ENCODE measurements at places on chromosomes 4 and X. TPM values are rescaled to one million over a fixed set of nuclear protein-coding genes. Genes with fewer than 3 reads are reported as not detected.

DNA sequence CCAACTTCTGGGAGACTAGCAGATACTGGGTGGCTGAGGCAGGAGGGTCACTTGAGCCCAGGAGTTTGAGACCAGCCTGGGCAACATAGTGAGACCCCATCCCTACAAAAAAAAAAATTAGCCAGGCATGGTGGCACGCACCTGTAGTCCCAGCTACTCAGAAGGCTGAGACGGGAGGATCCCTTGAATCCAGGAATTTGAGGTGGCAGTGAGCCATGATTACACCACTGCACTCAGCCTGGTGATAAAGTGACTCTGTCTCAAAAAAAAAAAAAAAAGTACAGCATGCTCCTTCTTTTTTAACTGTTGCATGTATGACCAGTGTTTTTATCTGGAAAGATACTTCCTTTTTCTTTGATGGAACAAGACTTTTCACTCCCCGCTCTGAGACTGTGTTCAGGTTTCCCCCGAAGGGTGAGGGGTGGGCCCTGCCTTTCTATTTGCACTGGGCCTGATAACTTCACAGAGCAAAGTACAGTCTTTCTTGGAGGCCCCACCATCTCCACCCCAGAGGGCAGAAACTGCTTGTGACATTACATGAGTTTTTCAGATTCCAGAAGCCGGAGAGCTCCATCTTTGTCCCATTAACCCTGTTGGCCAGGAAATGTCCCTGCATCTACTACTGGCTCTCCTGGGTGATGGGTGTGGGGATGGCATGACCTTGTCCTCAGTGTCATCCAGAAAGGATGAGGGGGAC lies 35.2 kb downstream of the NYX start:
- DNase-seq = no peak

Gene CD38
- total RNA-seq = 9.0 TPM

DNA sequence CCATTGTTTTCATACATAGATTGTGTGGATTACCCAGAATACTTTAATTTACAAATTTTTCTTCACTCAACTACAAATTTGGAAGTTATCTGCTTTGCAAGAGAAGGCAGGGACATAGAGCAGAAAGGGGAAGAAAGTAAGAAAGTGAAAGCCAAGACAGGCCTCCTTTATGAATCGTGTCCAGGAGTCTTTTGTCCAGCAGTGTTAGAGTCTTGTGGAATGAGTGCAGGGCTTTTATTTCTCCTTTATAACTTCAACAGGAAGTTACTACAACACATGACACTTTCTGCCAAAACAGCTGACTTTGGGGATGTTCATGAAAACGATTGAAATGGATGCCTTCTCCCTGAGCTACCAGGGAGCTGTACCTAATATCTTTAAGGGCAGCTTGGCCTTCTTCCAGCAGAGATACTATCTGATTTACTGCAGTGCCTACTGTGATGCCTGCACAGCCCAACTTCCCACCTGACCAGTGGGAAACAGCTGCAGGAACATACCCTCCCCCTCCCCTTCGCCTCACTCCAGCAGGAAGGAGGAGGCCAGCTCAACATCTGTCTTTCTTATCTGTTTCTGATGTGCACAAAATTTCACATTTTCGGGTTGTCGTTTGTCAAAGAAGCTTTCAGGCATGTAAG lies 557.7 kb upstream of the SLIT2 start:
- no peak for DNase-seq

Gene HTN1
- not detected for total RNA-seq

DNA sequence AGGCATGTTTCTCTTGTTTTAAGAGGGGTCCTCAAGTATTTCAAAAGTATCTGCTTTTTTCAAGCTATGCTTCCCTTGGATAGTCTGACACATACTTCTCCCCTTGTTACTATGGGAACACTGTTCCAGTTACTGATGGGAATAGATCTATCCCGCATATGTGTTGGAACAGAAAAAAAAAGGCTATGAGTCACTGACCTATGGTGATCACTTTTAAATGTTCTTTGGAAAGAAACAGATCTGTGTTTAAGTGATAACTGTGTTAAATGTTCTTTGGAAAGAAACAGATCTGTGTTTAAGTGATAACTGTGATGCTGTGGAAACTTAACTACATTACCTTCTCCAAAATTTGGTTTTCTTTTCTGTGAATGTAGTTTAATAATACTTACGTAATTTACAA lies 303.2 kb downstream of the TEX13C start:
- no peak for DNase-seq

- no peak for DNase-seq
Measured at GRCh38 chr4:24713604-24714003, 81.8 kb upstream of the SOD3 start.

- no peak for DNase-seq
Measured at GRCh38 chr4:87073199-87074120, 138.6 kb downstream of the AFF1 start.

DNA sequence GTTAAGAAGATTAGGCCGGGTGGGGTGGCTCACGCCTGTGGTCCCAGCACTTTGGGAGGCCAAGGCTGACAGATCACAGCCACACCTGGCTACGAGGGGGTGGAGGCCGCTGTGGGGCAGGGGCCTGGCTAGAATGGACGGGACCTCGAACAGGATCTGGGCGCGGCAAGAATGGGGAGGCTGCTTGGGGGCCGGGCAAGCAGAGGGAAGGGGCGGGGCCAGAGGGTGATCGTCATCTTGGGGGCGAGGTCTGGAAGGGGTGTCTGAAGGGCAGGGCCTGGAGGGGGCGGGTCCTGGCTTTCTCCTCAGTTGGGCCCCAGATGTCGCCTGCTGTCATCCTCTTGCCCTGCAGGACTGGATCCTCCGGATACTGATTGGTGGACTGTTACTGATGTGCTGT lies 57.3 kb upstream of the ENPEP start:
- no peak for DNase-seq

DNA sequence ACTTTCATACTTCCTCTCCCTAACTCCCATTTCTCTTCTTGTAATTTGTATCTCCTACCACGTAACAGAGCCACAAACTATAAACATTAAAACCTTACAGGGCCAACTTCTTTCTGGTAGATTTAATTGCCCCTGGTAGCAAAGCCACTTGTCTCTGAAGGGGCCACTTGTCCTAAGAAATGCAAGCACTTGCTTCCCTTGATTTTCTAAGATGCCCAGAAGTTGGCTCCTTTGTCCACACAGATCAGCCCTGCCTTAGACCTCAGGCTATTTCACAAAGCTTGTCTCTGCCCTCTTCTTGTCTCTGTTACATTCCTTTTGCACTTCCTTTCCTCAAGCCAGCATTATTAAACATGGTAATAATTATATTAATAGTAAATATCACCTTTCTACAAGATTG lies 80.6 kb upstream of the CXXC4 start:
- no peak for DNase-seq

- no peak for DNase-seq
Measured at GRCh38 chrX:119816300-119816699, 24.9 kb upstream of the RPL39 start.

Gene BEX1
- total RNA-seq = not detected

- no peak for DNase-seq
Measured at GRCh38 chrX:8629871-8630270, 102.1 kb downstream of the ANOS1 start.

DNA sequence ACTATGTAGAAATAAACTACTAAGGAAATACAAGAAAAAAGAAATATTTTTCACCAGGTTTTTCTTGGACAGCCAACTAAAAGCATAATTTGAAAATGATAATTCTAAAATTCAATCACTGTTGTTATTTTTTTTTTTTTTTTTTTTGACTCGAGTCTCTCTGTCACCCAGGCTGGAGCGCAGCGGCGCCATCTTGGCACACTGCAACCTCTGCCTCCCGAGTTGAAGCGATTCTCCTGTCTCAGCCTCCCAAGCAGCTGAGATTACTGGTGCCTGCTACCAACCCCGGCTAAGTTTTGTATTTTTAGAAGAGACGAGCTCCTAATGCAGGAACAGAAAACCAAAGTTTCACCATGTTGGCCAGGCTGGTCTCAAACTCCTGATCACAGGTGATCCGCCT lies 122.3 kb upstream of the UGT8 start:
- DNase-seq = no peak

GRCh38 chr4:1244978-1245471 lies 3.9 kb downstream of the CTBP1 start:
- no peak for DNase-seq

Gene SH3BP2
- total RNA-seq = 4.8 TPM

Gene NLGN4X
- 0.52 TPM for total RNA-seq

GRCh38 chrX:15664487-15665444 lies at the start of gene CLTRN:
Gene CLTRN (minus strand): TSS chrX:15664805. CDS start chrX:15664775, 30 bp downstream.
- DNase-seq = no peak

DNA sequence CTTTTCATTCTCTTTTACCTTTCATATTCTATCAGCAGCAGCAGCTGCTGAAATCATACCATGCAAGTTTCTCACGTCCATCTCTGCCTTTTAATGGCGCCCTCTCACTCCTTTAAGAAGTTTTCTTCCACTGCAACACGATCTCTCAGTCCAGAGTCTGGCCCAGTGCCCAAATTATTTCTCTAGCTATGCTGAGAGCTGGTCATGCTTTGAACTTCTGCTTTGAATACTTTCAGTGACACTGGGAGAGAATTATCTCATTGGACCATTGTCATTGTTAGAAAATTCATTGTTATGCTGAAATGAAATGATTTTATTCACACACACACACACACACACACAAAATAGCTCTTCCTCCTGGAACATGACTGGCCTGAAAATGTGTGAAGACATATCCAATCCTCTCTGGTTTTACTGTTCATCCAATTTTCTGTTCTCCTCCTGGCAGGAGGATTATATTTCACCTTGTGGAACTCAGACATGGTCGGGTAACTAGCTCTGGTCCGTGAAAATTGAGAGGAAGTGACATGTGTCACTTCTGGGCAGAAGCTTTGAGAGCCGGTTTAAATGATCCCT lies 1.3 kb upstream of the PDHA1 start:
- DNase-seq = peak; percentile 32

Gene TCEAL5
- total RNA-seq = not detected

DNA sequence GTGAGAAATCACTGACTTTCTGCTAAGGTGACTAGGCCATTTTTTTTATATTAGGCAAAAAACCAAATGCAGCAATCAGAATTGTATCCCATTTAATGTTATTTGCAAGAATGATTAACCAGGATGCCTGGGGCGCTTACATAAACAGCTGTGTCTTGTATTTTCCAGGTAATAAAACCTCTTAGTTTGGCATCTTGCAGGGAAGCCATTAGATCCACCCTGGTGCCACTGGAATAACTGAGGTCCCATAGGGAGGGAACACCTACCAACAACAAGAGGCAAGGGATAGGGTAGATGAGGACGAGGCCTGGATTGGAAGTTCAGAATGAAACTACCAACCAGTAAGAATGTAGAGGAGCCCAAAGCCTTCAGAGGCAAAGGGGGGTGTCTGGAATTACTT lies 288.3 kb downstream of the ARHGAP24 start:
- DNase-seq = no peak

Gene SPANXN3
- not detected for total RNA-seq

- DNase-seq = no peak
Measured at GRCh38 chr4:145293658-145294057, 113.3 kb upstream of the OTUD4 start.

DNA sequence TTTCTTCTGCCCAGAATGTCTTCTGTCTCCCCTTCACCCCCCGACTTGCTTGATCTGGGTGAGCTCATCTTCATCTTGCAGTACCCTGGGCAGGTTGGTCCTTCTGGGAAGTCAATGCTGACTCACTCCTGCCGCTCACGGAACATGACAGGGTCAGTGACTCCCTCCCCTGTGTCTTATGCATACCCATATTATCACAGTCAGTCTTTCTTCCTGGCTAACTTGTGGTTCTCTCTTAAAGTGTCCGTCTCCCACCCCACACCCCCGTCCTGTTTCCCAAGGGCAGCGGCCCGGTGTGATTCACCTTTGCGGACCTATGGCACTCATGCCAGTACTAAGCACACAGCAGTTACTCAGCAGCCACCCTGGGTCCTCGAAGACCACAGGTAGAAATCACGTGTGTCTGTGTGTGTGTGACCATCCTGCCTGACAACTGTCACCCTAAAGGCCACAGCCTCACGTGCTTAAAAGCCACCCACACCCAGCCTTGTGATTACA lies 17.7 kb downstream of the IQSEC2 start:
- DNase-seq = no peak

Gene ADGRL3
- total RNA-seq = 2.2 TPM

DNA sequence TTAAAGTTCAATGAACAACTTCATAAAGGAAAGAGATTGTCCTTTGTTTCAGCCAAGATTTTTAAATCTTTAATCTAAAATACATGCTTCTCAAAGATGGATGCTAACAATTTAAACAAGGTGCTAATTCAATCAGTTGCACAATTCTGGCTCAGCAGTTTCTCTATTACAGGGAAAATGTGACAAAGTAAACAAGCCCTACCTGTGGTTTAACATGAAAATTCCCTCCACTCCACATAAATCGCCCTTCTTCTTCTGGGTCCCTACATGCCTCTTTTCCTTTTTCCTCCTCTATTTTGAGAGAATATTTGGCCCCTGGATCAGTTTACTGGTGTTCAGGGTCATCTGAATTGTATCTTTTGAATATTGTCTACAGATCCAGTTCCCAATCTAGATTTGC lies 80.6 kb downstream of the FRYL start:
- no peak for DNase-seq

DNA sequence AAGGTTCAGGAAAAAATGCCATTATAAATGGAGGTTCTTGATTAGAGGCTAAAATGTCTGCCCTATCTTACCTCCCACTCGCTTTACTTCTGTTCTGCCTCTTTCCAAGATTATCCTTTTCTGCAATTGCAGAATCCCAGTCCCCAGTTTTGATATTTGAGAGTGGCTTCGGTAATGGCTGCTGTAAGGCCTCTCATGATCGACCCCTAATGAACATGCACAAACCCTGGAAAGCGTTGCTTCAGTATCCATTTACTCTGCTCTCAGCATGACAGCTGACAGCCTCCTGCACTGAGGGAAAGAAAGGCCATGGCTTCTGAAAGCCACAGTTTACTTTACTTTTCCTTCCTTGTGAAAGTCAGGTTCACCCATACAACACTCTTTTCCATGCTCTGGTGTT lies 325.4 kb upstream of the GALNT7 start:
- DNase-seq = no peak

DNA sequence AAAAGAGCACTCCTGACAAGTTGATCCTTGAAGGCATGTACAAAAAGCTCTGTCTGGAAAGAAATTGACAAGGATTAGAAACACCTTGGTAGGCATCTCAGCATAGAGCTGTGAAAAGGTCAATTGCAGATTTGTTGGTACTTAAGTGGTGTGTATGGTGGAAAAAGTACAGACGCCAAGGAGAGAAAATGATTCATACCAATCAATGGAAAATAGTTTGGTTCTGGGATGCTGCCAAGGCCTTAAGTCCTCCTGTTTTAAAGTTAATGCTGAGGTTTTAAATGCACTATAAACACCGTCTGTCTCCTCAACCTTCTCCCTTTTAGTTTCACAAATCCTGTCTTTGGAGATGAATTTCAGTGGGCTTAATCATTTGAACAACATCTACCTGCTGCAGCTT lies 524.1 kb downstream of the IL15 start:
- no peak for DNase-seq

- DNase-seq = no peak
Measured at GRCh38 chrX:154092371-154092770, 5.1 kb downstream of the MECP2 start.

Gene FAM9A
- not detected for total RNA-seq

DNA sequence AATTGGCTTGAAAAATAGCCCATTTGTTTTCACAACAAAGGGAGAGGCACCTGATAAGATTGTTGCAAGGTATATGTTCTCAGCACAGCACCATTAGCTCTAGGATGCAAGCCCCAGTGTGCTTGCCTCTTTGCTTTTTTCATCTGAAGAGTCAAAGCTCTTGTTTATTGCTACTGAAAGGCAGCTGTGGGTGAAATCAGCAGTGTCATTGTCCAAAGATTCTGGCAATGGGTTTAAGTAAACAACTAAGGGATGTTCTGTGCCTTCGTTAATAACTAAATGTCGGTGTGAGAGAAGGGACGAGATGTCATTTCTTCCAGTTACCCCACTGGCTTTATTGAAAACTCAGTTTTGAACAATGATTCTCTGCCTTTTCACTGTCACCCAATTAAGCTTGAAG lies 567.7 kb downstream of the KCNIP4 start:
- DNase-seq = no peak

All from gastrocnemius medialis (tissue), 4 donors.